Omental fat pad (tissue), 4 donors: ENCODE measurements at places on chromosomes 2 and 18. TPM values are rescaled to one million over a fixed set of nuclear protein-coding genes. Genes with fewer than 3 reads are reported as not detected.

DNA sequence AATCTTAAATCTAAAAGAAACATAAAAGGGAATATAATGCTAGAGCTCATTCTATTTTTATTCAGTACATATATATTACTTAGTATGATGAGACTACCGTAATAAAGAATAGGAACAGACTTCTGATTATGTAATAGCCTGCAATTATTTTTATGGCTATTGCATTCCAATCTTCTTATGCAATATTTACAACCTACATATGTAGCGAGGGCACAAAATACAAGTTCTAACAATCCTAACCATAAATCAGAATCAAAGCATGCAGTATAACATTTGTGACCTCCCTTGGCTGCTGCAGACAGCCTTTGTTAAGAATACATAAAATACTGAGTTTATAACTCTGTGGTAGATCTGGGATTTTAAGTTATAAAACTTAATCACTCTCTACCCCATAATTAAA, 177.6 kb downstream of the BABAM2 start:
- no peak for DNase-seq

DNA sequence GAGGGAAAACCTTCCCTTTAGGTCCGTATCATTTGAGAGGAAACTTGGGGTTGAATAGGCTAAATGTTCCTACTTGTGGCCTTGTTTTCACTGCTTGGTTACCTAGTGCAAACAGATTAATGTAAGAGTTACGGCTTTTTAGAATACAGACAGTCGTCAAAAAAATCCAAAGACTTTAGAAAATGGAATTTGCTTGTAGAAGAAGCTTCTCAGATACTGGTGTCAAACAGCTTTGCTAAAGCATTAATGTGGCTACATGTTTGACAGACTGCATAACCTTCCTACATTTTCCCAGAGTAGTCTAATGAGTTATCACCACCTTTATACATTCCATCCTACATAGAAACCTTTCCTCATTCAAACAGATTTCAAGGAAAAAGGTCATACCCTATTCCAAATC, 114.6 kb downstream of the FMNL2 start:
- no peak for DNase-seq

DNA sequence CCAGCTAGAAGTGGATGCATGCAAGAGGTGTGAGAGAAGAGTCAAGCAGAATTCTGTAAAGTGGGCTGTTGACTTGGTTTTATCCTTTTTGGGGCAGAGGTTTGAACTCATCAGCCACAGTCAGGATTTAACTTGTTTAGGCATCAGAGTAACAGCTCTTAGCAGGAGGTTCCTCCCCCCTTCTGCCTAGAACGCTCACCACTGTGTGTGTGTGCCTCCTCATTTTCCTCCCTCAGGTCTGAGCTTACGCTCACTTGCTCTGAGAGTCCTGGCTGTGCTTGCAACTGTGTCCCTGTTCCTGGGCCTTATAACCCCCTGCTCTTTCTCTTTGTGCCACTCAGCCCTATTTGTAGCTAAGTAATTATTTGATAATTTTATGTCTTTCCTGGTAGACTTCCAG, 167.9 kb downstream of the TMEM182 start:
- DNase-seq: no peak

- DNase-seq: peak; percentile 78
Observed at GRCh38 chr2:18987592-18988073, 370.8 kb downstream of the OSR1 start.

DNA sequence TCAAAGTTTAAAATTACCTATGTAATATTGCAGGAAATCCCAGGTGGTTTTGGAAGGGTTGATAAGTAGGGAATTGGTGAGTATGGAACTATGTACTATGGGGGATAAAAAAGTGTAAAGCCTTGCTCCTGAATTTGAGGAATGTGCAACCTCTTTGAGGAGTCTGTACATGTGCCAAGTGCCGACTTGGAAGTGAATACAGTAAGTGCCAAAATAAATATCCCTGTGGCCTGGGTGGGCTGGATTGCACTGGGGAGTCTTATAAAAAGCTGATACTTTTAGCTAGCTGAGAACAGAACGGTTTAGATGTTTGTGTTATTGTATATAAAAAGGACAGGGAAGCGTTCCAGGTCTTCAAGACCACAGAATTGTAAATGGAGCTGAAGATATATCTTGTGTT, 317.1 kb upstream of the LRRTM1 start:
- no peak for DNase-seq

DNA sequence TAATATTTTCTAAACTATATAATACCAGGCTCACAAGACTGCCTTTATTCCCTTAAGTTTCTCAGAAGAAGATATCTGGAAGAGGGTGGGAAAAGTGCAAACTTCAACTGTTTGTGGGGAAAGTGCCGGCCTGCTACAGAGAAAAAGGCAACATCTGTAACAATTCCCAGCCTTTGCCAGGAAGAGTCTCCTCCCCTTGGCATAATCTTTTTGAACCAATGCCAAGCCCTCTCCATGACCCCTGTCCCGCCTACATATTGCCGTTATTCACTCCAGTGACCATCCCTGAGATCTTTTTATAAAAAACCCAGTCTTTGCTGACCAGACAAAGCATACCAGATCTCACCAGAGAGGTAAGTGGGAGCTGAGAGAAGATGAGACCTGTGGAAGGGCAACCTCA, at the start of gene REG3G:
REG3G (plus strand) TSS at position 282 of the 400 bp plus-strand sequence. CDS start 392 bp downstream, outside the sequence.
- DNase-seq: no peak

GRCh38 chr2:28994074-28994473, 13.0 kb downstream of the TOGARAM2 start:
- DNase-seq: no peak

- no peak for DNase-seq
Observed at GRCh38 chr18:43596105-43596712, 318.9 kb upstream of the SYT4 start.

DNA sequence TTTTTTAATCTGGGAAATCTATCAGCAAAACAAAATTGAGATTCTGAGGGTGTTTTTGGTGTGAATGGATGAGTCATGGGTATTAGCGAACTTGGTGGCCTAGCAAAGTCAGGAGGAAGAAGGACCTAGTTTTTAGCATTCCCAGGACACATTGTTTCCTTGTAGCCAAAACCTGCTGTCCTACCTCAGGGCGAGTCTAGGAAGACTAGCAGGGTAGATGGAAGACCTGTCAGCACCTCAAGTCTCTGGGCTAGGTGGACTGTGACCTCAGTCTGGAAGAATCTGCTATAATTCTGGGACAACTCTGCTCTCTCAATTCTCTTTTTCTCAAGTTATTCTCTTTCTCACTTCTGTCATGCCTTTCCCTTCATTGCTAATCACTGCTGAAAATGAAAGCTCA, 1399.3 kb upstream of the LRRTM1 start:
- DNase-seq: no peak

The FBLN7 gene
- total RNA-seq: 0.44 TPM

The POTEC gene
- total RNA-seq: not detected

The GAREM2 gene
- 3.3 TPM for total RNA-seq

The TMEM37 gene
- total RNA-seq: 11.3 TPM

The ALPI gene
- not detected for total RNA-seq

The FAM161A gene
- total RNA-seq: 1.7 TPM

The KIF5C gene
- 0.88 TPM for total RNA-seq

The FOXD4L1 gene
- not detected for total RNA-seq

The KCNG2 gene
- total RNA-seq: not detected

The HTRA2 gene
- total RNA-seq: 39.2 TPM

The RFTN2 gene
- 18.3 TPM for total RNA-seq
